ENCODE measurements at places on chromosomes 2 and 18.

DNA sequence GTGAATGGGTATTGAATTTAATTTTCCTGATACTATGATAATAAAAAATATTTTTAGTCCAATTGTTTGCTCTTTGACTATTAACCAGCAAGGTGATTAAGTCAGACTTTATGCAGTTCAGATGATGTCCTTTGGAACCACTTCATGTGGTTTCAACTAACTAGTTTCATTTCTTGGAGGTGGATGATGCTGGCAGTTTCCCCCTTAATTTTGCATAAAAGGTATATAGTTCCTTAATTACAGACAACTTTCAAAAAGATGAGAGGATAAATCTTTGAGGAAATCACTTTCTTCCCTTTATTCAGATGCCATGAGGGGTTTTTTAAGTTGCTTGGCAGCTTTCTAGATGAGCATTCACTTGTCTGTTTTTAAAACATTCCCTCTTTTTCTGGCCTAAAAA is 223.1 kb downstream of the PHLPP1 start:
- no peak for DNase-seq

- no peak for DNase-seq
Measured at GRCh38 chr2:186125156-186125555, 360.9 kb upstream of the ZC3H15 start.

- no peak for DNase-seq
Measured at GRCh38 chr2:207434306-207434705, 95.5 kb upstream of the CREB1 start.

GRCh38 chr2:156125018-156125417 is 207.5 kb downstream of the NR4A2 start:
- DNase-seq, result no peak
